Tongue (tissue), 3 donors: ENCODE measurements at places on chromosomes 12 and 14.

DNA sequence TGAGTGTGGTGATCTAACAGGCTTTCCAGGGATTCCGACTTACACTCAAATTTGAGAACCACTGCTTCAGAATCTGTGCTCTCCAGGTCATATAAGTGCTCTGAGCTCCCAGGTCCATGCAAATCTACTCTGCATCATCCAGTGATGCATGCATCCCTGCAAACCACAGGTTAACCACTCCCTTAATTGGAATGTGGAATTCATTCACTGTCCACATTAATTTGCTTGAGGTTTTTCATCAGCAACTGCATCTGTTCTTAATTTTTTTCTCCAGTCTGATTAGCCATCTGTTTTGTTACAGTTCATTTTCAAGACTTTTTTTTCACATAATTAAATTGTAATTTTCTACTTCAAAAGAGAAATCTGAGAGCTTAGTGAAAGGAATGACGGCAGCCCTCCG, 43.4 kb upstream of the RIN3 start:
- no peak for DNase-seq

- DNase-seq = no peak
These were observed 3.2 kb upstream of the GSC start for GRCh38 chr14:94773061-94773648.

DNA sequence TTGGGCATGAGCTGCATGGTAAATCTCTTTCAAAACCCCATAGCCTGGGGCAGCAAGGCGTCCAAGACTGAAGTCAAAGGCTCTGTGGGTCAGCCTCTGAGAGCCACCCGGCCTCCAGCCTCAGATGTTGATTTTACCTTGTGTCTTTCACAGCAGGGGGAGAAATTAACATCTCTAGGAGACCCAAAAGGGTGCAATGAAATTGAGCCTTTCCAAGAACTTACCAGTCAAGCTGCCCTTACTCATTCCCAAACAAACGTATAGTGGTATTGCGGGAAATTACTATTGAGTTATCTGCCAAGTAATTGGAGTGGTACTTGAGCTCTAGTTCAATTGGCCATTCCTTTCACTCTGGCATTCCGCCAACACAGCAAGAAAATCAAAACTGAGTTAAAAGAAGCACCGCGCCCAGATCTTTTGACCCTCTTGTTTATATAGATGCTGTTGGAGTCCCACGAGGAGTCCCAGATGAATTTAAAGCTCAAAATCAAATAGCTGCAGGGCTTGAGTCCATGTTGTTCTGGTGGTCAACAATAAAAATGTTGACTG, 380.7 kb upstream of the SYT1 start:
- DNase-seq = no peak

DNA sequence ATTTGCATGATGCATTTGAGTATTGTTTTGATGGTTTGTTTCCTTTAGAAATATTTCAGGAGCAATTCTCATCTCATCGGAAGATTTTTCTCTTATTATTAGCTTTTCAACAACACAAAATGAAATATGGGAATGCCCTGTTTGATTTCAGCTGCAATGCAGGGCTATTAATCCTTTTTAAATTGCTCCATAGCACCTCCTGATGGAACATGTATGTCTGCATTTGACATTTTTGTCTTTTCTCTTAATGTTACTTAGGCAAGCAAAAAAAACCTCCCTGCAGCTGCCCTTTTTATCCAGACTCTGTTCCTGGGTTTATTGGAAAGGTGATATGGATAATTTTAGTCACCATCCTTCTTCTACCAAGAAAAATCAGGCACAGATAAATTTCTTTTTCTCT, 895.8 kb downstream of the RPS29 start:
- no peak for DNase-seq

GRCh38 chr12:111275308-111275707, 93.6 kb downstream of the PHETA1 start:
- no peak for DNase-seq

GRCh38 chr12:51905471-51906429, 1.6 kb upstream of the ACVRL1 start:
- peak; percentile 89 for DNase-seq

DNA sequence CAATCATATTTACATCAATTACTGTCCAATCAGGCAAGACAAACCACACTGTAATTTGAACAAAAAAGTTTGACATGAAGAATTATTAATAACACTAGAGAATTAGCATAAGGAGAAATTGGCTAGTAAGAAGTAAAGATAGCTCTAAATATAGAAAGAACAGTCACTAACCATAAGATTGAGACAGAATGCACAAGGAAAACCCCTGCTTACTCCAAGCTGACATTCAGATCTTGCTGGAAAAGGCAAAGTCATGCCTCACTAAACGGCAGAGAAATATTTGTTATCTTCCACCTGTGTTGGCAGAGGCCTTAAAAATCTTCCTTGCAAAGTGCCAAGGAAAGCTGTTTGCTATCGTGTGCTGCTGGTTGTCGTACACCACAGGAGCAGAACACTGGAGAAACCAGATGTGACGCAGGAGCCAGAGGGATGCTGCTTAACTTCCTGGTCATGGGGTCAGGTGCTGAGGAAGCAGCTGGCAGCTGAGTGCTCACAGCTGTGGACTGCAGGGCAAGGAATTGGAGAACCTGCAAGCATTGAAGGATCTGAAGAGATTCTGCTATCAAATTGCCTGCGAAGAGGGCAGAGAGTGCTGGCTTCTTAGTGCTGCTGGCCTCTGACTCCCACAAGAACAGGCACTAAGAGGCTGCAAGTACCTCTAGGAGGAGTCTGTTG, 1323.3 kb downstream of the LRFN5 start:
- DNase-seq = peak; percentile 64

- peak; percentile 35 for DNase-seq
These were observed 105.1 kb upstream of the SEL1L start for GRCh38 chr14:81638656-81639280.

GRCh38 chr12:104121001-104121400, 17.0 kb downstream of the NFYB start:
- no peak for DNase-seq

DNA sequence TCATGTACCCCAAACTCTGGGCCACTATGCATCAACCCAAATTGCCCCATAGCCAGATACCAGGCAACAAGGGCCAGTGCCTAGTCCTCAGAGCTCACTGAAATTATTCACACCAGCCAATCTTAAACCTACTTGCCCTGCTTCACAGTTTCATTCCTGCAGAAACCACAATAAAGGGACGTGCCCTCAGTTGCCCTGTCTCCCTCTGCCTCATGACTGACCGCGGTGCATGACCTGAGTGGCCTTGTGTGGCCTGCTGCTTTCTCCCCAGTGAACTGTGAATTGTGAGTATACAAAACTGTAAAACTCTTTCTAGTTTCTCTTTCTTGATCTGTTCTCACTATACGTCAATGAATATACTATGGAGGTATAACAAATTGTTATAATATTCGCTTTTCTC, 490.9 kb upstream of the MIS18BP1 start:
- no peak for DNase-seq

GRCh38 chr12:118332511-118332910, 40.2 kb downstream of the TAOK3 start:
- DNase-seq = no peak

GRCh38 chr14:67515386-67516079, 17.6 kb upstream of the PLEKHH1 start:
- DNase-seq = no peak

- DNase-seq = peak; percentile 27
These were observed 396.7 kb upstream of the OR4E1 start for GRCh38 chr14:22070119-22070982.

DNA sequence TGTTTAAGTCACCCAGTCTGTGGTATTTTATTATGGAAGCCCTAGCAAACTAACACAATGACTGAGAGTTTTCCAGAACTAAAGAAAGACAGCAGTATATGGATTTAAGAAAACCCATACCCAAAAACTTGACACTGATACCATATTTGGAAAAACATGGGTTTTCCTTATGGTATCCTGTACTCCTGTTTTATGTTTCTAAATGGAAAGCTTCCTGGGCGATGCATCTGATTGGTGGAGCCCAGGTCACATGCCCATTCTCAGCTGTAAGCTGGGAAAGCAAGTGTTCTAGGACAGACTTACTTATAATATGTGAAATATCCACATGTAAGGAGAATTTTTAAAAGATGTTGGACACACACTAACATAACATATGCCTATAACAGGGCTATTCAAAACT, 4.5 kb upstream of the RNASE4 start:
- peak; percentile 50 for DNase-seq

DNA sequence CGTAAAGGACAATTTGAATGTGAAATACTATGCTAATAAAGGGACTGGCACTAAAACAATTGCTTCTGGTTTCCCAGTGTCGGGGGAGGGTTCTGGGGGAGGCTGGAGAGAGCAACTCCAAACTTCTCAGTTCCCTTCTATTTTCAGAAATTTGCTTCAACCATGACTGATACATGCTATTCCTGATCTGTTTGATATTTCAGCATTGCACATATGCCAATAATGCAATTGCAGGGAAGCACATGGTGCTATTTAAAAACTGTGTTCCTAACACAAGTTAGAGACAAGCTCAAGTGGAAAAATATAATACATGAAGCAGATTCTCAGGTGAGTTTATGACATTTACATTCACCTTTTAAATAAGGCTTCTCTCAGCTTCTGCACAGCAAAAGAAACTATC, 188.9 kb downstream of the RIMBP2 start:
- no peak for DNase-seq

- no peak for DNase-seq
These were observed 16.1 kb downstream of the FSCB start for GRCh38 chr14:44490966-44491365.

DNA sequence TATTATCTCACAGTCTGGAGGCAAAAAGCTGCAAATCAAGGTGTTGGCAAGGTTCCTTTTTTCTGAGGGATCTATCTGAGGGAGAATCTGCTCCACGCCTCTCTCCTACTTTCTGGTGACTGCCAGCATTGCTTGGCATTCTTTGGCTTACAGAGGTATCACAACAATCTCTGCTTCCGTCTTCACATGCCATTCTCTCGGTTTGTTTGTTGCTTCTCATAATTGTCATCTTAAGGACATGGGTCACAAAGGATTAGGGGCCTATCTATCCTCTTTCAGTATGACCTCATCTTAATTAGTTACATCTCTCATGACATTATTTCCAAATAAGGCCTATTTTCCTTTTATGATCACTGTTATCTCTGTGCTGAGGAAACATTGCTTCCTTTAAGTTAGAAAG, 345.0 kb downstream of the FOXG1 start:
- DNase-seq = no peak

DNA sequence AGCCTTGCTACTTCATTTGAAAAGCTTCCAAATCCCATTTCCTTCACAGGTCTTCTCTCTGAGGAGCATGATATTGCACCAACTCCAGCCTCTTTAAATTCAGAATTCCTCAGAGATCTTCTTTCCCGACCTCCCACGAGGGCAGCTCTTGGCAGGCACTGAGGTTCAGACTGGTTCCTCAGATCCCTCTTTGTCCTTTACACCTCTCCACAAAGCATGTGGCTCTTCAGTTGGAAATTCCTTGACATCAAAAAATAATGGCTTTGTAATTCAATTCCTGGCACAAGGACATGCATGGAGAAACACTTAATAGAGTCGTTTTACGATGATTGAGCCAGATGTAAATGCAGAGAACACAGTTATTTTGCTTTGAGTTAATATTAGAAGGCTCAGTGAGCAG, 63.2 kb upstream of the TMX1 start:
- DNase-seq = no peak

DNA sequence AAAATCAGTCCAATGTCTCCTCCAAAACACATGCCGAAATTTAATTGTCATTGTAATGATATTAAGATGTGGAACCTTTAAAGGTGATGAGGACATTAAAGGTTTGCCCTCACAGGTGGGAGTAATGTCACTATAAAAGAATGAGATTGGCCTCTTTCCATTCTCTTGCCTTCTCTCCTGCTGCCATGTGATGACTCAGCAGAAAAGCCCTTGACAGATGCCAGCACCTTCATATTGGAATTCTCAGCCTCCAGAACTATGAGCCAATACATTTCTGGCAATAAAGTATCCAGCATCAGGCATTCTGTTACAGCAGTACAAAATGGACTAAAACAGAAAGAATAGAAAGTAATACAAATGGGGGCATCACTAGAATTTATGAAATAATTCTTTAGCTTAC, 609.7 kb downstream of the SLC16A7 start:
- DNase-seq = no peak

DNA sequence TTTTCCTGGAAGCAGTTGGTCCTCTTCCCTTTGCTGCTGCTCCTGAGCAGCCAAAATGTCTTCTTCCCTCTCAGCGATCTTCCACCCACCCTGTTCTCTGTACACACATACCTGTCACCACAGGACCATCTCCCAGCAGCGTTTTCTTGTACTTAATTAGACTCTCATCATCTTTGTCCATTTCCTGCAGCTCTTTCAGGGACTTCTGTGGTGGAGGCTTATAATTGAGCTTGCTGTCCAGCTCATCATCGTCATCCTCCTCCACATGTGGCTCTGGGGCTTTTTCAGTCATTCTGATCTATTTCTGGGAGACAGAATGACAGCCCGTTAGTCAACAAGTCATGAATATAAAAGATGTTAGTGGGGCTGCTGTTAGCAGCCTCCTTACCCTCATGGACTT, 11.0 kb downstream of the ARHGDIB start:
- no peak for DNase-seq

- no peak for DNase-seq
These were observed 4.8 kb upstream of the LGMN start for GRCh38 chr14:92753250-92753649.

GRCh38 chr12:90905691-90906370, 49.1 kb downstream of the CCER1 start:
- DNase-seq = no peak

GRCh38 chr12:48061938-48062719, 43.8 kb downstream of the SENP1 start:
- DNase-seq = peak; percentile 30

GRCh38 chr12:6124411-6125309, at the start of gene VWF:
Gene VWF, minus strand, starts transcription at chr12:6124670. Its CDS starts 1,474 bp downstream, at chr12:6123196.
- DNase-seq = peak; percentile 21

- DNase-seq = no peak
These were observed 93.7 kb downstream of the TESC start for GRCh38 chr12:117005417-117006046.

GRCh38 chr12:66367015-66367667, 64.8 kb downstream of the HELB start:
- DNase-seq = no peak

GRCh38 chr12:28054583-28054982, 82.0 kb upstream of the PTHLH start:
- DNase-seq = no peak

GRCh38 chr12:113413488-113413939, 8.7 kb upstream of the SDSL start:
- DNase-seq = no peak

- DNase-seq = no peak
These were observed 59.9 kb downstream of the MIA2 start for GRCh38 chr14:39293629-39294028.

DNA sequence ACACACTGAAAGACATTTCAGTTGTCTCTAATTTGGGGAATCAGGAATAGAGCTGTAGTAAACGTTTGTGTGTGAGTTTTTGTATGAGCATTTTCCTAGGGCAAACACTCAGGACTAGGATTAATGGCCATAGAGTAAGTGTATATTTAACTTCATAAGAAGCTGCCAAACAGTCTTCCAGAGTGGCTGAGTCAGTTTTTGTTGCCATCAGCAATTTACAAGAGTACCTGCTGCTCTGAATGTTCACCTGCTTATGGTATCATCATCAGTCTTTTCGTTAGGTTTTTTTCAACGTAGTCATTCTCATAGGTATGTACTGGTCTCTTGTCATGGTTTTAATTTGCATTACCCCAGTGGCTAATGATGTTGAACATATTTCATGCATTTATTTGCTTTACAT, 30.6 kb upstream of the TRHDE start:
- DNase-seq = no peak
